ENCODE measurements at places on chromosomes 4 and X.

DNA sequence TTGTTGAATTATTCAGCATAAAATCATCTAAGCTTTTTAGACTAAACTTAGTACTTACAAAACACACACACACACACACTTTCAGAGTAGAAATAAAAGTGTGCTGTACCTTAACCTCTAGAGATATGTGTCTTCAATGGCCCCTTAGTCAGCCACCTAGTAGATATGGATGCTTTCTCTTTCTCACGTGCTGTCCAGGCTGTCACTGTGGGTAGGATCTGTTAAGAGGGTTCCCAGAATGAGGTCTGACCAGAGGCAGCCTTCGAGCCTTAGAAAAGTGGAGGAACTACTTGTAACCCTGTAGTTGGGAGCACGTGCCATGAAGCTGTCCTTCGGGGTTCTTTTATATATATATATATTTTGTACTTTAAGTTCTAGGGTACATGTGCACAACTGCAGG, 117.9 kb downstream of the COL4A5 start:
- DNase-seq = no peak

- DNase-seq = no peak
Measured at GRCh38 chr4:80897537-80898303, 132.8 kb upstream of the BMP3 start.

DNA sequence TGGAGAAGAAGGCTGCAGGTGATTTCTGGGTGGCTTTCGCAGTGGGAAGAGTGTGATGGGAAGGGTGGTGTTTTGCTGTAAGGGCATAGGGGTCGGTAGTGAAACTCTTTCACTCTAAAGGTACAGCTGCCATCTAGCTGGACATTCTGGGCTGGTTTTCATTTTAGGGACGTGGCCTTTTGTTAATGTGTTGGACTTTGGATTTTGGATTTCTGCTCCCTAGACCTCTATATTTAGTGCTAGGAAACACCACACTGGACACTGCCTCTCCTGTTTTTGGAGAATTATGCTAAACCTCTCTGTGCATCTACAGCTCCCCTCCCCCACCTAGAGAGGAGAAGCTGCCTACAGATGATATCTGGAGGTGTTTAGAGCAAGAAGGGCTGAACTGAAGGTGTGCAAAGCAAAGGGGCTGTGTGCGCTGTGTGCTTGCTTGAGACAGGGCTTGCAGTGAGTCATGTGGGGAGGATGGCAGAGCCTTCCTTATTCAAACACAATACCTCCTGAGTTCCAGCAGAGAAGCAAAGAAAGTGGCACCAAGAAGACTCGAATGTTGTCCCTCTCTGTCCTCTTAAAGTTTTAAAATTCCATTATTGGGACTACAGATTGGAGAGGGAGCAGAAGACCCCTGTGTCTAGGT, 47.9 kb downstream of the STARD8 start:
- no peak for DNase-seq

DNA sequence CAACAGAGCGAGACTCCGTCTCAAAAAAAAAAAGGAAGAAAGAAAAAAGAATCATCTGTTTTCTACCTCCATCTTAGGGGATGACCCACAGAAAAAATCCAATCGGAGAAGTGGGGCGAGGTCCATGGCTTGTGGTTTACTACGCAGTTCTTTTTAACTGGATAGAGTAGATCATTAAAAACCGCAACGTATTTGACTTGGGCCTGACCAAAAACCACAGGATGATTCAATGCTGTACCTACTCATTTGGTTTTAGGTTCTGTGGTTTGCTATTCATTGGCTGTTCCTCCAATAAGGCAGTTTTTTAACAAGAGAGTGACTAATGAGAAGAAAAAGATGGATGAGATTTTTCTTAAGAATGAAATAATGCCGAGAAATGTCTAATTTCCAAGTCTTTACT, 83.7 kb downstream of the FREM3 start:
- DNase-seq = no peak

GRCh38 chr4:55074386-55074785, 51.0 kb downstream of the KDR start:
- DNase-seq = no peak

DNA sequence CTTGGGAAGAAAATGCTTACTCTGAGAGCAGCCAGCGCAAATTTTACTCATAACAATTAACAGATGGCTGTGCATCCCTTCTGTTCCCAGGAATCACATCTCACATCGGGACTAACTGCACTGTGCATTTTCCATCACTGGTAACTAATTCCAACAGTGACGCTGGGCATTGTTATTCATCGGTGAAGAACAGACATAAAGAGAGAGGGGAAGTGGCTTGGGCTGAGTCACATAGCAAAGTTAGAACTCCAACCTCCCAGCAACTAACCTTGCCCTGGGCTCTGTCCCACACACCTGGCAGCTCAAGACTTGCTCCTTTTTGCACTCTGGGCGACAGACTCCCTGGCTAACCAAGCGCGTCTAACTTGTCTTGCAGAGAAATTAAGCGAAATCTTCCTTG, 6.4 kb upstream of the LONRF3 start:
- DNase-seq = no peak

DNA sequence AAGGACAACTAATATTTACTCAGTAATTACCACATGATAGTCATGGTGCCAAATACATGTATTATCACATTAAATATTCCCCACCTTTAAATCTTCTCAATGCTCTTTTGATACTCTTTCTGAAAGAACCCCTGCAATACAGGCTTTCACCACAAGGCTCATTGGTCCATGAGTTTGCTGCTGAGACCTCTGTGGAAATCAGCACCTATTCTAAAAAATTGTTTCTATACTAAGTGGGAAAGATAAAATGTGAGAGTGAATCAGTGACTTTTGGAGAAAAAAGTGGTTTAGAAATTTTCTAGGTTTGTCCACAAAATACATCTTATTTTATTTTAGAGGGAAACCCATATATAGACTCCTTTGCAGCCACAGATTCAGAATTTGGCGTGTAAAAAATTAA, 257.3 kb downstream of the ZIC3 start:
- no peak for DNase-seq

DNA sequence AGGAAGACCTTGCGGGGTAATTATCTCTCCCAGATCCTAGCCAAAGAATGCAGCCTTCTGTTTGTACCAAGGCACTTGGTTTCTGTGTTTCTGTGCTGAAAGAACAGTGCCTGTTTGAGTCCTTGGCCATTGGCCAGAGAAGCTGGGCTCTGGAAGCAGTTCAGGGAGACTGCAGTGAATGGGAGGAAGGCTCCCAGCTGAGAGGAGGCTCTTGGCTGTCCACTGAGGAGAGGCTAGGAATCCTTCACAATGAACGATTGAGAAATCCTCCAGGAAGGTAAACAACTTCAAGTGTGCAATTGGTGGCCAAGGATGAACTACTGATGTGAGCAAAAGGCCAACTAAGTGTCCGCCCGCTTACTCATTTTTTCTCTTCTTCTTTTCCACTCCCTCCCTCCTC, 61.3 kb downstream of the HS3ST1 start:
- no peak for DNase-seq

DNA sequence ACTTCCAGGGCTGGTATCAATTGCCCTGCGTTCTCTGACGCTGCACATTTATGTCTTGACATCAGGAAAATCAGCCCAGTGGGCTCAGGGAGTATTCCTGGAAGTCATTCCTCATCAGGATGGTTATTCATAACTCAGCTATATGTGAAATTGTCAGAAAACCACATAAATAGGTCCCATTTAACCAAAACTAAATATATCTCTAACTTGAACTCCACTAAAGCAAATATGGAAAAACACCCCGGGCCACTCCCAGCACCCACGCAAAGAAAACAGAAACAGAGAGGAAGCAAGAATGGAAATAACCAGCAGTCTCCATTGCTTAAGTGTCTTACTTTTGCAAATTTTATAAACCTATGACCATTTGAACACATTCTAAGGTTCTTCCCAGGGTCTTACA, 112.0 kb downstream of the IRF2 start:
- no peak for DNase-seq

DNA sequence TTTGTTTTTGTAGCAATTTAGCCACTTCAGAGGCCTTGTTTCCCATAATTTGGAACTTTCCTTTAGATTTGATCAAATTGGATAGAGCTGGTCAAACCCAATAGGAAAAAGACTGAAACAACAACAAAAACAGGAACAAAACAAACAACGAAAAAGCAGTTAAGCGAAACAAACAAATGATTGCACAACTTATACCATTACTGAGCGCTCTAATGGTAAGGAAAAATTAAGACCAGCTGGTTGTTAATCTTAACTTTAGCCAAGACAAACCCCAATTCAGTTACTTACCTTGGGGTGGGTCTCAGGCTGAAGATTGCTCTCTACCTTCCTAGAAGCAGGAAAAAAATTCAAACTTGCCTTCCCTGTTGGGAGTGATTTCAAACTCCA, 38.3 kb downstream of the SPCS3 start:
- DNase-seq = no peak

GRCh38 chrX:118614150-118614549, 113.3 kb upstream of the IL13RA1 start:
- no peak for DNase-seq

DNA sequence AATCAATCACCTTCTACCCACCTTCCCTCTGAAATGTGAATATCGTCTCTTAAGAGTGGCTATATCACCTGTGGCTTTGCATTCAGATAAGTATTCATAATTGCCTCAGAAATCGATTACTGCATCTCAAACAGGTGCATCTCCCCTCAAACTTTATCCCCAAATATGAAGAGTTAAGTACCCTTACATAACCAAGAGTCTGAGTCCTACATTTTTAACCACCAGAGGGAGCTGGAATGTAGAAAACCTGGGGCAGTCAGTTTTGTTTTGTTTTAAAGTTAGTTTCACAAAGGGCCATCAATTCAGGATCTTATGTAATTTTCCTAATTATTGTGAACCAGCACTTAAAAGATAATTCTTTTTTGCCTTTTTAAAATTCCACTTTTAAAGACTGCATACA, 5.7 kb downstream of the TCEANC start:
- no peak for DNase-seq

DNA sequence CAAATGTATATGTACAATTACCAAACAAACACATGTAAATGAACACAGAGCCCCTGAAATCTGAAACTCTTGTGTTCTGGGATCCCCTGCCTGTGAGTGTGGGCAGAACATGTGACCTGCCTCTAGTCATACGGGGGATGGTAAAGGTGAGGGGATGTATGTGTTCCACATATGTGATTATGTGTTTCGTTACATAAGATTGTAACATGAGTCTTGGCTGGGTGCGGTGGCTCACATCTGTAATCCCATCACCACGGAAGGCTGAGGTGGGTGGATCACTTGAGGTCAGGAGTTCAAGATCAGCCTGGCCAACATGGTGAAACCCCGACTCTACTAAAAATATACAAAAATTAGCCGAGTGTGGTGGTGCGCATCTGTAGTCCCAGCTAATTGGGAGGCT, 37.1 kb upstream of the SLC2A9 start:
- DNase-seq = no peak

DNA sequence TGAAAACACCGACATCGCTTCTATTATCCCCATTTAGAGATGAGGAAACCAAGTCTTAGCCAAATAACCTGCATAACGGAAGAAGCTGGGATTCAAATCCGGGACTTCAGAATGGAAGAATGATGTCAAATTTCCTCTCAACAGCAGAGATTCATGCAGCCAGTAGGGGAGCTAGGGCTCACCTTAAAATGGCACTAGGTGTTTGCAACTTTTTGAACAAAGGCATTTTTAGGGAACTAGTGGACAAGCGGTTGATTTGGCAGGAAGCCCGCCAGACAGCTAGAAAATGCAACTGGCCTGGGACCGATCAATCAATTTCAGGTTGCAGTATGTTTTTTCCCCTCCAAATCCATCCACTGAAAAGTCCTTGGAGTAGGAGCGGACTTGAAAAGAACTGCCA, 224.2 kb downstream of the PTTG2 start:
- DNase-seq = no peak

DNA sequence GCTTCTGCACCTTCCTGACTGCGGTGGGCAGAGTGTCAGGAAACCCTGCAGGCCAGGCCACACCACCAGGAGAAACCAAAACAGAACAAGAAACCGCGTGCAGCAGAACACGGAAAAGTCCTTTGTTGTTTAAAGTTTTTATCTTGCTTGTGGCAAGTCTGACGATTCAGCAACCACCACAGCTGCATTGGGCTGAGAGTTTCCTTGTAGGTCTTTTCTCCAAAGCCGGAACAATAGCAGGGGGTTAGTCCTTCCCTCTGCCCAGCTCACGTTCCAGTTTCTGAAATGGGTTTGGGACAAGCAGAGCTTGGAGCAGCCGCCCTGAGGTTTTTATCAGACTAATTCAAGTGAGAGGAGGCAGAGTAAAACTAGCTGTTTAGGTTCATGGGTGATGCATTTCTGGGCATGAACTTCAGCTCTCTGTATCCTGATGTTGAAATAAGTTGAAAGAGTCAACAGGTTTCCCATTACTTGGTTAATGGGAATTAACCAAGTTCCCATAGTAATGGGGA, 216.9 kb downstream of the PTTG2 start:
- no peak for DNase-seq

GRCh38 chr4:183903021-183903760, 1.9 kb upstream of the STOX2 start:
- DNase-seq = no peak

DNA sequence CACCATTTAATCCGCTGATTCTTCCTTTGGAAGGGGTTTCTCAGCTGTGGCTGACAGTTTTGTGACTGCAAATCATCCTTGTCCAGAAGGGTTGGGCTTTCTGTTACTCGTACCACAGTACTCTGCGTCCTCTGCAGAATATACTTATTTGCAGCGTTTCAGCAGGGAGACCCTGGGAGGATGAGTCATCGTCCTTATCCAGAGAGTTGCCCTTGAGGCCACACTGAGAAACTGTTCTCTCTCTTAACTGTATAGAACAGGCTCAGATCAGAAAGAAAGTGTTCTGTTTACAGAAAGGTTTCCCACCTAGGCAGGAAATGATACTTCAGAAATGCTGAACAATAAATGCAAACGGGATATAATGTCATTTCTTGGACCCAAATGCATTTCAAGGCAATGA, 47.8 kb upstream of the DDX53 start:
- peak; percentile 39 for DNase-seq

DNA sequence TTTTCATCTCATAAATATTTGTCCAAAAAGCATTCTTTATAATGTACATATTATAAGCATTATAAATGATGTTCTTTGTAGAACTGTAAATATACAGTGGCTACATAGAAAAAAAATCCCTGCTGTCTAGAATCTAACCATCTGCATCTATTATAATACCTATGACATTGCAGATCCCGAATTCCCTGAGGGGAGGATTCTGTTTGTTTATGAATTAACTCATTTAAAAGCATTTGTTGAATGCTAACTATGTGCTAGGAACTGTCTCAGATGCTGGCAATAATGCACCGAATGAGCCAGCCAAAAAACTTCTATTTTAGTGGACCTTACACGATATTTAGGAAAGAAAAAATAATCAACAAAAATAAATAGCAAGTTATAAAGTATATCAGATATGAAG, 189.6 kb downstream of the PACRGL start:
- no peak for DNase-seq

DNA sequence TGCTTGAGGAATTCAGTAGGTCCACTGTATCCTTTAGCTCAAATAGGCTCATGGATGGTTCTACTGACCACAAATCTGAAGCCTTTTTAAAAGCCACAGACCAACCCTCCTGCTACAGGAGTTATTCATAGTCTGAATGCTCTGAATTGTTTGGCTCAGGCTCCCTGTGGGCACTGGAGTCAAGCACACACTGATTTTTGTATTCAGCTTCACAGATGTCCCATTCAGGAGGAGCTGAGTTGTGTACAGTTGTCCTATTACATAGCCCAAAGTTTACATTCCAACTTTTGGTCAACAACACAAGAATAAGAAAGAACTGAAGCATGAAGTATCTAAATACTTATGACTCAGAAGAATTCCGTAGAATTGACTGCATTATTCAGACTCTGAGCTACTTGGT, 243.9 kb downstream of the UNC5C start:
- no peak for DNase-seq
